NCI-H345 (cell line): ENCODE measurements at places on chromosomes 11 and 22.

- no peak for DNase-seq
Observed at GRCh38 chr11:36792996-36793914, 195.2 kb upstream of the RAG2 start.

- DNase-seq = no peak
Observed at GRCh38 chr22:24138649-24139420, 42.5 kb upstream of the SUSD2 start.

DNA sequence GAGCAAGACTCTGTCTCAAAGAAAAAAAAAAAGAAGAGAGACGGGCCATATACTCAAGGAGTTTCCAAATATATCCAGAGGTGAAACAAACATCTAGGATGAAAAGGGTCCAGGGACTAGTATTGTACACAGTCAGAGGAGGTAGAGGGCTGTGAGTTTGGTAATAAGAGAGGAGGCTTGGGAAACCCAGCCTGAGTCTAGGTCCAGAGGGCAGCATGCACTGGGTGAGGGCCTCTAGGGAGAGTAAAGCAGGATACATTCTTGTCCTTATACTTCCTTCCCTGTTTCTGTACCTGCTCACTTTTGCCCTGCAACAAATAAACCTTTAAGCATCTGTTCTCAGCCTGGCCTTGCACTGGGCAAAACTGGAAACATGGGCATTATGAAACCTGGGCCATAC lies 31.5 kb downstream of the STIM1 start:
- DNase-seq = no peak

GRCh38 chr11:87136236-87136635 lies 98.5 kb downstream of the TMEM135 start:
- DNase-seq = no peak
